Stimulated activated effector memory CD8-positive, alpha-beta T cell treated with anti-CD3 and anti-CD28 coated beads, Interleukin-12 subunit alpha, Interleukin-12 subunit beta, amount 100 ng/mL, for 72 hours (primary cell): ENCODE measurements at places on chromosomes 2 and 18.

DNA sequence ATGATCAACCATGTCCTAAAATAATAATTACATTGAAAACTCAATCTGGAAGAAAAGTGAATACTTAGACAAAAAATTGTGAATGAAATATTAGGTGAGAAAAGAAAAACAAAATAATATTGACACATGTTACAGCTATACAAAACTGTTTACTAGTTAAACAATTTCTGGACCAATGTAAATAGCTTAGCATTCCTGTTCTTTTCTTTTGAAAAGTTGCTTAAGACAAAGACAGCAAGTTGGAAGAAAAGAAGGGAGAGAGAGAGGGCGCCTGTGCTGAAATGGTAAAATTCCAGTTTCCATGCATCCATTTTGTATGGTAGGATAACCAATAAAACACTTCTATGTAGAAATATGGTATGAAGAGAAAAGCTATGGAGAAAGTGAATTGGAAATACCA, 94.1 kb upstream of the RFX8 start:
- no peak for DNase-seq

DNA sequence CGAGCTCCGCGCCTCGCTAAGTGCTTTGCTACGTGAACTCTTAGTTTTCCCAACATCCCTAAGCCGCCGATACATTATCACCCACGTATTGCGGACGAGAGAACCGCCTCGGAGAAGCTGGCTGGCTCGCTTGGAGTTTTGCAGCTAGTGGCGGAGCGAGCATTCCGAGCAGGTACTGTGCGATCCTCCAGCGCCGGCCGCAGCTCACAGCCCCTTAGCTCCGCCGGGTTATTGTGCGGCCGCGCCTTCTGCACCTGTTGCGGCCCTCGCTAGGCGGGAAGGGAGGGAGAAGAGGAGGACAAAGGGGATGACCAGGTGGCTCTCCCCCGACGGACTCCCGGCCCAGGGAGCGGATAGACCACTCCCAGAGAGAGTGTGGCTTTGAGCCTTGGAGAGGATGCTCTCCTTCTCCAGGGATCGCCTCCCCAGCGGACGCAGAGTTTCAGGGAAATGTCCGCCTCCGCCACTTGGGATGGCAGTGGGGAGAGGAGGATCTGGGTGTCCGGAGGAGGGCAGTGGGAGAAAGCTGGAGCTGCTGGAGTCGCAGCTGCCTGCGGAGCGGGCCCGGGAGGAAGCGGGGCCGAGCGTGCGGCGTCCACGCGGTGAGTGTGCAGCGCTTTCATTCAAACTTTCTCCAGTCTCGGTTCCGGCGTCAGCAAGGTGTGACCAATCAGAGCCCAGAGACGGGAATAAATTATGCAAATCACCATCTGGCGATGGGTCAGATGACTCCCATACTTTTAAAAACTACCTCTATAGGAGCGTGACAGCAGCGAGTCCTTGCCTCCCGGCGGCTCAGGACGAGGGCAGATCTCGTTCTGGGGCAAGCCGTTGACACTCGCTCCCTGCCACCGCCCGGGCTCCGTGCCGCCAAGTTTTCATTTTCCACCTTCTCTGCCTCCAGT, at the start of gene LIPG:
TSS of gene LIPG (plus strand) at position 769 of the 905 bp plus-strand sequence. CDS start 252 bp downstream, outside the sequence.
- peak; percentile 10 for DNase-seq

DNA sequence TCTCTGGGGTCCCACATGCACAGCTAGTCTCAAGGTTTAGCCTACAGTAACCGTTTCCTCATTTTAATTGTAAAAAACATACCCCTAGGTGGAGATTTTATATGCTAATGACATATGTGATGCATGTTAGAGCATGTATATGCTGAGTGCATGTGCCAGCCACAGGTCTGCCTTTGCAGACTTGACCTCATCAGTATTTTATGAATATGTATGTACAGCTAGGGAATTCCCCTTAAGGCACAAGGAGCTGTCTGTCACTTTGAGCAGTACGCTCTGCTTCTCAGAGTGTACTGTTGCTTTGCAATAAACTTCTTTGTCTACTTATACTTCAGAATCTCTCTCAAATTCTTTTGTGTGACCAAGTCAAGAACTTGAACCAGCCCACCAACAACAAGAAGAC, 131.2 kb upstream of the ERBB4 start:
- no peak for DNase-seq

- no peak for DNase-seq
These were observed 332.9 kb upstream of the RBMS1 start for GRCh38 chr2:160826496-160826895.

GRCh38 chr2:134039912-134040581, 213.8 kb upstream of the MGAT5 start:
- no peak for DNase-seq

- DNase-seq, result no peak
These were observed 101.9 kb downstream of the GPD2 start for GRCh38 chr2:156538083-156538504.

DNA sequence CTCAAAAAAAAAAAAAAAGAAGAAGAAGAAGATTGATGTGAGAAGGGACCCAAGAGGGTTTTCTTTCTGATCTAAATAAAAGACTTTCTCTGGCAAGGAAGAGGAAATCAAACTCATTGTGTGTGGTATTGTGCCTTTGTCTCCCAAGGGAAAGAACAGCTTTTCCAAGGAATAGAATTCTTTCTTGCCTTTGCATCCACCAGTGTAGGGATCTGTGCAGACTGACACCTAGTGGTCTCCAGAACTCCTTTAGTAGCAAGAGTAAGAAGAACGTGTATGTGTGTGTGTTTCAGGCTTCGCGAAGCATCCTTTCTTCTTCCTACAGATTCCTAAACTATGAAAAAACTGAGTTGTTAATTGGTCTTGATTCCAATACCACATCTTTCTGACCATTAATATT, 33.5 kb upstream of the CRIM1 start:
- no peak for DNase-seq

DNA sequence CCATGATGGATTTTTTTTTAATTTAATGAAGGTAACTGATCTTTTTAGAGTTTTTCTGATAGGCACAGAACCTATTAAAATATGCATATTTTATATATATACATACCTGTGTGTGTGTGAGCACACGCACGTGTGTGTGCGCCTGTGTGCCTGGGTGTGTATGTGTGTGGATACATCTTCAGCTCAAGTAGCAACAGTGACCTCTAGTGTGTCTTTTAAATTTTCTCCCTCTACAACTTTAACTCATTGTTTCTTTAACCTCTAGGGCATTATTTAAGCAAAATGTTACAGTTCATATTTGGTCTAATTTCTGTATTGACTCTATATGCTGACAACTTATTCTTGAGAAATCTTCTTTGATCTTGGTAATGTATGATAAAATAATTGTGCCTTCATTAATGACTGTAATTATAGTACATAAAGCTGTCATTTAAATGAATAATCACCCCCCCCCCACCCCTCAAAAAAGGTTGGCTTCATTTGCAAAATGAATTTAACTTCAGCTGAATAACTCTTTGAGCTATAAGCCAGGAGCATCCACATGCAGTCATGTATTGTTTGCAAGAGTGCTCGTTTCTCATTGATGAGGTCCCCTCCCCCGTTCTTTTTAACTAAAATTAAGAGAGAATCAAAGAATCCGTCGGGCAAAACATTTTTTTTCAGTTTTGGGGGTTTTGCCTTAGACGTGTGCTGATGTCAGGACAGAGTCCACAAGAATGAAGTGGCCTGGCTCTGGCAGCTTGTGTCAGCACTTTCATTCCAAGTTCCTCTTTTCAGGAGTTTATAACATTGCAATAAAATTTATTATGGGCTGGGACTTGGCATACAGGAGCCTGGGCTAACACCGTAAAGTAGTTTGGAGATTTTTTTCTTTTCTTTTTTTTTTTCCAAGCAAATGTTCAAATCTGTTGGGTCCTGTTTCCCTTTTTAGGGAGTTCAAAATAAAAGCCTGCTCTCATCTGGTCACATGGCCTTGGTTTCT, 80.0 kb downstream of the ETAA1 start:
- no peak for DNase-seq

DNA sequence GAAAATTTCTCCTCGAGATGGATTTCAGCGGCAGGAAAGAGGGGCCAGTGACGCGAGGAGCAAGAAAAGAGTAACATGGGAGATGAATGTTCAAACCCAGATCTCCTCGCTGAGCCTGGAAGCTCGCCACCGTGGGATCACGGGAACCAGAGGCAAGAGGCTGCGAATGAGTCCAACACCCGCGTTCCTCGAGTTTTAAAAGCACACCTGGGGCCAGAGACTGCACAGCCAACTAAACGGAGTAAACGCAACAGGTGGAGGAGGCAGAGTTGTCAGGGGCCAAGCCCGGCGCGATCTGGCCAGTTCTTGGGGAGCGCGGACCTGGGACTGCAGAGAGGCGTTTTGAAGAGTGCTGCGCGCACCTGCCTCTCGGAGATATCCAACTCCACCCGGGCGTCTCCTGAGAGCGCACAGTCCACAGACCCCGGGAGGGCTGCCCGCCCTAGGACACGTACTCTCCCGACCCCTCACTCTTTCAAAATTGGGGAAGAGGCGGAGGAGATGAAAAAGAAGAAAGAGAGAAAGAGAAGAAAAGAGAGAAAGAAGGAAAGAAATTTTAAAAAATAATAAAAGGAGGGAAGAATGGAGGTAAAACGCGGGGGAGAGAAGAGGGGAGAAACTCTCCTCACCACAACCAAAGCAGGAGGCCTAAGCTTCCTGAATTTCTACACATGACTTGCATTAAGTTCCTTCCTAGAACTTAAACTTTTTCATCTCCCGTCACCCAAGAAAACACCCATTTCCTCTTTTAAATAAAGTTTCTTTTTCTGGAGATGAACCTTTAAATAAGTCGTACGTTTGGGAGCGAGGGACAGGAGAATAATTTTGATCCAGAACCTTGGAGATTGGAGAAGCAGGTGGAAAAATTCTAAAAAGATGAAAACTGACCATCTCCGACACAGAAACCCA, 5.3 kb upstream of the PAX3 start:
- DNase-seq, result no peak

GRCh38 chr2:239916205-239917124, 108.7 kb downstream of the NDUFA10 start:
- no peak for DNase-seq

- DNase-seq, result no peak
These were observed 12.3 kb upstream of the DNAJB2 start for GRCh38 chr2:219266886-219267285.

DNA sequence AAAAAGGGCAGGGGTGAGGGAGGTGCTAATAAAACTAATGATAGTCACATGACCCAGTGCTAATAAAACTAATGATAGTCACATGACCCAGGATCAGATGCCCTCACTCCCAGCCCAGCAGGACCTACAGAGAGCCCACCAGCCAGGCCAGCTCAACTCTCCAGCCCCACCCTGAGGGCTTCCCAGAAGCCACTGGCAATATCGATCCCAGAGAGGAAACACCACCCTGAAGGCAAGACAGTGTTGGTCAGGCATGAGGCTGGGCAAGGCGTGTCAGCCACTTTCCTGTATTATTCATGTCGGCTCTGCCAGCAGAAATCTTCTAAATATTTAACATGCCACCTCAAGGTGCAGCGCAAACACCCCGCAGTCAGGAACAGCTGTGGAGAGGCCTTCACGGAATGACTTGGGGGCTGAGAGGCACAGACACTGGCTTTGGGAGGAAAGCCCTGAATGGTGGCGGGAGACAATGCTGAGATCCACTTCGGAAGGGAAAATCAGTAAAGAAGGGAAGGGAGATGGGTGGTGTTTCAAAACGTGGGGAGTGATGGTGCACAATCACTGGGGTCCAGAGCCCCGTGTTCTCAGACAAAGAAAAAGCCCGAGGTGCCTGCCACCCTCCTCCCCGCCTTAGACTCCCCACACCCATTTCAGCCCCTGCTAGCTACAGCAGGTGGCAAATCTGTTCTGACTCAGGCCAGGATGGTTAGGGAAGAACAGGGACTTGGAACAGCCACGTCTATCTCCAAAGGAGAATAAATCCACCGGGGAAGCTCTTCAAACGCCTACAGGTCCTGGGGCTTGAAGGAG, 1.4 kb downstream of the REEP1 start:
- DNase-seq, result no peak

GRCh38 chr2:240996161-240996833, 2.1 kb upstream of the SNED1 start:
- no peak for DNase-seq

DNA sequence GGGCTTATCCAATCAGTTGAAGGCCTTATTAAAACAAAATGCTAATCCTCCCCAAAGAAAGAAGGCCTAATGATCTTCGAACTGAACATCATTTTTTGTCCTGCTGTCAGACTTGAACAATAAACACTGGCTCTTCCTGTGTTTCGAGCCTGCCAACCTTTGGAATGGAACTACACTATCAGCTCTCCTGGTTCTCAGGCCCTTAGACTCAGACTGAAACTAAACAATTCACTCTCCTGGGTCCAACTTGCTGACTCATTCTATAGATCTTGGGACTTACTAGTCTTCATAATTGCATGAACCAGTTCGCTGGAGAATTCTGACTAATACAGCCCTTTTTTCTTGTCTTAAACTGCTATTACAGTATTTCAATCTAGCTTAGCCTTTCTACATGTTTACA, 235.2 kb downstream of the LNPK start:
- DNase-seq, result no peak

DNA sequence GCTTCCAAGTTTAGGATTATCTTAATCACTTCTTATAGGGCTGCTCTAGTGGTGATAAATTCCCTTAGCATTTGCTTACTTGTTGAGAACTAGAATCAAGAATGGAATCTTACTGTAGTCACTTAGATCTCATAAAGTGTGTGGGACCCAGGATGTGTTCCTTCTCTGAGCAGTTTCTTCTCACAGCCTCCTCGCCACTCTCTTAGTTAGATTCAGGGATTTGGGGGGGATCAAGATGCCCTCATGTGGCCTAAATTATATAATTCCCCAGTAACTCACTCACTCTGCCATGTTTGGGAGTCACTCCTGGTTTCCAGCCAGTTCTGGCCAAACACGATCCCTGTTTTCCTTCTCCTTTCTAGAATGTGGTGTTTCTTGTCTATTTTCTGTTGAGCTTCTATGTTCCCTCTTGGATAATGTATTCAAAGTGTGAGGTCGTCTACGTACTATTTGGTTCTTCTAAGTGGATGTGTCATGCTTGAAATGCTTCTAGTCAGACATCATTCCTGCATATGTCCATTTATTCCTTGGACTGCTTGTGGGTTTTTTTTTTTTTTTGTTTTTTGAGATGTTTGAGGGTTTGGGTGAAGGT, 414.9 kb upstream of the SYT4 start:
- no peak for DNase-seq

DNA sequence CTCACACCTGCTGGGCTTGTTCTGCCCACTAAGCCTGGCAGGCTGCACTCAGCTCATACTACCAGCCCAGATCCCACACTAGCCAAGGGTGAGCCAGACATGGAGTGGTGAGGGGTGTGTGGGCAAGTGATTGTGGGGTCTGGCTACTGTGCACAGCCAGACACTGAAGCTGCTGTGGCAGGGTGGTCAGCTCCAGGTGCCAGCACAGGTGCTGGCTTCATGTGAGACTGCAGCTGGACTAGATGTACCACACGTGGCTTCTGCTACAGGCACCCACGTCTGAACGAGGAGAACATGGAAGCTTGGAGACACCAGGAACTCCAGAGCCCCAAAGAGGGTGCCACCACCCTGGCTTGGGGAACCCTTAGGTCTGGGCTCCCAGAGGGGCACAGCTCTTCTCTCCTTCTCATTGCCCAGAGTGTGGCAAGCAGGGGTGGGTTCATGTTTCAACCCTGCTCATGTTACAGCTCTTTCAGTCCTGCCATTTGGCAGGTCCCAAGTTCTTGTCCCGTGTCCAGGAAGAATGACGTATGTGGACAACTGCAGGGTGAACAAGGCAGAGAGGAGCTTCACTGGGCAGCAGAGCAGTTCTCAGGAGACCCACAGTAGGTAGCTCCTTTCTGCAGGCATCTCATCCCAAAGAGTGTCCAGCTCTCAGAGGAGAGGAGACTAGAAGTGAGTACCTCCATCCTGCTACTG, 1624.2 kb upstream of the TMEFF2 start:
- no peak for DNase-seq

- no peak for DNase-seq
These were observed 17.6 kb downstream of the SLC39A10 start for GRCh38 chr2:195674491-195675221.

- DNase-seq, result no peak
These were observed 245.7 kb downstream of the DYM start for GRCh38 chr18:49214706-49215105.
